ENCODE measurements at places on chromosomes 11 and 22.

DNA sequence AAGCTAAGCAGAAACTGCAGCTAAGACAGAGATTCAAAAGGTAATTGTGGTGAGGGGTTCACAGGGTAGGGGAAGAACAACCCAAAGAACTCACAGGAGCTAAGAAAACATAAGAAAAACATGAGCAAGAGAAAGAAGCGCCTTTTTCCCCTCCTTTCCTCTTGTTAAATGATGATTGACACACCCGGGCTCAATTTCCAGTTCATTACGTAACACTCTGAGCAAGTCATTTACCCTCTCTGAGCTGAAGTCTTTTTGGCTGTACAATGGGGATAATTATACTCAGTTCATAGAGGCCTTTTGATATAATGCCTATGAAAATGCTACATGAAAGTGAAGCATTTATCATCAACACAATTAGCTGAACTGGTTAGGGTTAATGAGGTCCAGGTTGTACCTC is 17.2 kb downstream of the LRP4 start:
- no peak for DNase-seq

DNA sequence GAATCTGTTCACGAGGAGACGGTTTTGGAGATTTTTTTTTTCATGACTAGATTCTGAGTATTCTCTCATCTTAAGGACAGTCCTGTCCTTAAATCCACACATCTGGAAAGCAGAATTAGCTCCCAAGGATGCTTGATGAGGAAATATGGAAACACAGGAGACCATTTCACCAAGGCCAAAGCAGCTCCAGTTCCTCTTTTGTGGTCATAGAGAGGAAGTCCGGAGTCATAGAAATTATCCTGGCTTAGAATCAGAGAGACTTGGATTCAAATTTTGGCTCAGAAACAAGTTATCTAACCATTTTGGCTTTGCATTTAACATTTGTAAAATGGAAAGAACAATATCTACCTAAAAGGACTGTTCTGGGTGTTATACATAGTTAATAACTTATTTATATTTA is 7.3 kb upstream of the TEAD1 start:
- no peak for DNase-seq

DNA sequence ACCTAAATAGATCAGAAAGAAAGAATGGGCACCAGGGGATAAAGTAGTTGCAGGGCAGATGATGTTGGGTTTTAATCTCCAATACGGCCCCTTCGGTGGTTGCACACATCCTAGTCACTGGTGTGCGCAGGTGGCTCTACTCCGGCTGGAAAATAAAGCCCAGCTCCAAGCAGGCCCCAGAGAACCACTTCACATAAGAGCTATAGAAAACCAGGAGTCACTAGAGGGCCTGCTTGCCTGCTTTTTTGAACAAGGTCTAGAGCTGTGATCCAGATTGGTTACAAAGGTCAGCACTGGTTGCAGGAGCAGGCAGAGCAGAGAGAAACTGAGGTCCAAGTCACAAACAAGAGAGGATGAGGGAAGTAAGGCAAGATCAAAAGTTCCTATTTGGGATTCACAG is 41.5 kb upstream of the MS4A8 start:
- no peak for DNase-seq

DNA sequence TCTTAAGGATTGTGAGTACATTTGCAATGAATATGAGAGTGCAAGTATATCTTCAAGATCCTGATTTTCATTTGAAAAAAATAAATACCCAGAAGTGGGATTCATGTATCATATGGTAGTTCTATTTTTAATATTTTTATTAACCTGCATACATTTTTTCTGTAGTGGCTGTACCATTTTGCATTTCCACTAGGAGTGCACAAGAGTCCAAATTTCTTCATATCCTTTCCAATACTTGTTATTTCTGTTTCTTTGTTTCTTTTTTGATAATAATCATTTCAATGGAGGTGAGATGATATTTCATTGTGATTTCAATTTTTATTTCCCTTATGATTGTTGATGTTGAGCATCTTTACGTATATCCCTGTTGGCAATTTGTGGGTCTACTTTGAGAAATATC is 759.8 kb upstream of the CNTN5 start:
- no peak for DNase-seq

- no peak for DNase-seq
These were observed 23.1 kb downstream of the TTC17 start for GRCh38 chr11:43381802-43382201.

GRCh38 chr11:120228794-120229384 is 11.1 kb upstream of the POU2F3 start:
- DNase-seq: no peak

DNA sequence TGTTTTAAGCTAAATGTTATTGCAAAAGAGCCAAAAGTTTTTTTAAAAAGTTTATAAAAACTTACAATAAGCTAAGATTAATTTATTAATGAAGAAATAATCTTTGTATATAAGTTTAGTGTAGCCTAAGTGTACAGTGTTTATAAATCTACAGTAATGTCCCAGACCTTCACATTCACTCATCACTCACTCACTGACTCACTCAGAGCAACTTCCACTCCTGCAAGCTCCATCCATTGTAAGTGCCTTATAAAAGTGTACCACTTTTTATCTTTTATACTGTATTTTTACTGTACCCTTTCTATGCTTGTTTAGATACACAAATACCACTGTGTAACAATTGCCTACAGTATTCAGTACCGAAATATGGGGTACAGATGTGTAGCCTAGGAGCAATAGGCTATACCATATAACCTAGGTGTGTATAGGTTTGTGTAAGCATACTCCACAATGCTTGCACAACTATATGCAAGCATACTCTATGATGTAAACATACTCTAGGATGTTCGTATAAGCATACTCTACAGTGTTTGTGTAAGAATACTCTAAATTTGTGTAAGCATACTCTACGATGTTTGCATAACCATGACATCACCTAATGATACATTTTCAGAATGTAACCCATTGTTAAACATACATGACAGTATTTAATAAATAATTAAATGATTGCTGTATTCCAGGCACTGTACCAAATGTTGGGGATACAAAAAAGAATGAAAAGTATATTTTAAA is 953.0 kb downstream of the KCNA4 start:
- DNase-seq: no peak

Data from activated CD4-positive, alpha-beta T cell treated with anti-CD3 and anti-CD28 coated beads for 1 hour (primary cell).